ENCODE measurements at places on chromosomes 7 and 10.

DNA sequence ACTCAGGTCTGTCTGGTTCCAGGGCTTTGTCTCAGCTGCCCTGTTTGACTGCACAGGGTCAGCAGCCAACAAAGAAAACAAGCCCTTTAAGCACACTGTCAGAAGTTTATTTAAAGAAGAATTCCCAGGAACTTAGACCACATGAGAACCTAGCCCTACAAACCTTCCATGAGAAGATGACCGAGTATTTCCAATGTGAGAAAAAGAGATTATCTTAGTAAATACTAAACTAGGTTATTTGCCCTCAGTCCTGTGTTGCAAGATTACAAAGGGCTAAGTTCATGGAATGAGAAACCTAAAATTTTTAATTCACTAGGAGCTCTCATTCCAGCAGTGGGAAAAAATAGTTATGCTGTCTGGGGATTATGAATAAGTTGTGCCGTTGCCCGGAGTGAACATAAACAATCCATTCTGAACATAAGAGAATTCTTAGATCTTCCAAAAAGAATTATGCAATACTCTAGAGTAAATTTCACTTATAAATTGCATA lies 46.7 kb downstream of the NOC3L start:
- no peak for DNase-seq

DNA sequence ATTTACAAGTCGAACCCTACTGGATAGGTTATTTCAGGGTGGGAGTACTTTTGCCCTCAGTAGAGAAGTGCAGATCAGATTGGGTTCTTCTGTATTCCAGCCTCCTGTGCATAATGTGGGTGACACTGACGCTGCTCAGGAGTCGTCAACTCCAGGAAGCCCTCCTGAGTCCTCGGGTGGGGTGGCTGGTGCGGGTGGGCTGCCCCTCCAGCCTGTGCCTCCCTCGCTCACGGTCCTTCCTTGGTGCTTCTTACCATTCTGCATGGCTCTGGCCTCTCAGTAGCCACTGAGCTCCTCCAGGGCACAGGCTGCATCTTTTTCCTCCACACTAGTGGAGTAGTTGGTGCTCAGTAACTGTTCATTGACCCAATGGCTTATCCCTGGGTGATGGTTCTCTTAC lies 4.3 kb downstream of the CDH23 start:
- DNase-seq = no peak

GRCh38 chr7:142899661-142900060 lies 14.1 kb upstream of the TRPV6 start:
- DNase-seq = no peak

GRCh38 chr10:96337106-96337505 lies 21.7 kb downstream of the OPALIN start:
- no peak for DNase-seq

GRCh38 chr7:1954366-1955004 lies 278.3 kb downstream of the MAD1L1 start:
- no peak for DNase-seq

DNA sequence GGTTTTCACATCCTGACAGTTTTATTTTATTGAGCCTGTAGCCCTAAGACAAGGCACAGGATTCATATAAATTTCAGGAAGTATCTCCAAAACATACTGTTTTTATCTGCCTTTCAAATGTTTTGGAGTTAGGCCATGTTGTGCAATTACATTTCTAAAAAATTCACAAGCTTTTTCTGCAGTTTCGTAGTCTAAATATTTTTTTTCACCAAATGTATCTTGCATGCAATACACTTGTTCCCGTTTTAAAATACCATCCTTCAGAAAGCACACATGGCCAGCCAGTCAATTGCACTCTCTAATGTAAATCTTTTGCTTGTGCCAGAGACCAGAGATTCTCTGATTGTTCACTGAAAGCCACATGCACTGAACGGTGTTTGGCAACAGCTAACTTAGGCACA lies 161.5 kb upstream of the PRKCQ start:
- no peak for DNase-seq

DNA sequence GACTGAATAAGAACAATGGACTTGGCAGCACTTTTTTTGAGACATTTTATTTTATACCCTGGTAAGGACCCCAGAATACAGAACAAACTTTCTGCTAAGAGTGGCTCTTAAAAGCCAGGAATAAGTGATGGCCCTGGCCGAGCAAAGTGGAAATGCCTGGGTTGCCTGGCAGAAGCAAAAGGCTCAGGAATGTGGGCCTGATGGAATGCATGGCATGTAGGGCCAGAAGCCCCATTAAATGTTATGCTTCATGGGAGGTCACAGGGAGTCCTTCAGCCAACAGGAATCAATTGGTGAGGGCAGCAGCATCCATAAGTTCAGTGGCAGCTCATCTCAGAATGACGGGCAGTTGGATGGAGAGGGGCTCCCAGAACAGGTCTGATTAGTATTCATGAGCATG lies 301.5 kb upstream of the CACNA2D1 start:
- DNase-seq = no peak

- DNase-seq = no peak
Measured at GRCh38 chr10:130016095-130016494, 52.0 kb upstream of the EBF3 start.

- peak; percentile 71 for DNase-seq
Measured at GRCh38 chr10:62047228-62047892, 145.9 kb downstream of the ARID5B start.

GRCh38 chr7:96959135-96959534 lies 46.2 kb upstream of the DLX6 start:
- DNase-seq = no peak

- DNase-seq = no peak
Measured at GRCh38 chr7:35755711-35756110, 45.1 kb upstream of the SEPTIN7 start.

DNA sequence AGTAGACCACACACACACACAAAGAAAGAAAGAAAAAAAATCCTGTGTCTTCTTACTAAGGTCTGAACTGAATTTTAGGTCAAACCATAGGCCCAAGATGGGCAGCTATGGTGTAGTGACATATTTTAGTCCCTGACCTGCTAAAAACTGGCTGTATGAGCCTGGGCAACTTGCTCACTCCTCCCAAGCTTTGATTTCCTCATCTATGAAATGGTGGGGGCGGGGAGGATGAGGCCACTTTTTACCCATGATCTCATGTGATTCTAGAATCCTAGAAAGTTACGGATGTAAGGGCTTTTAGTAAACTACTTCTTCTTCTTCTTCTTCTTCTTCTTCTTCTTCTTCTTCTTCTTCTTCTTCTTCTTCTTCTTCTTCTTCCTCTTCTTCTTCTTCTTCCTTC lies 6.1 kb upstream of the CCL24 start:
- DNase-seq = no peak

DNA sequence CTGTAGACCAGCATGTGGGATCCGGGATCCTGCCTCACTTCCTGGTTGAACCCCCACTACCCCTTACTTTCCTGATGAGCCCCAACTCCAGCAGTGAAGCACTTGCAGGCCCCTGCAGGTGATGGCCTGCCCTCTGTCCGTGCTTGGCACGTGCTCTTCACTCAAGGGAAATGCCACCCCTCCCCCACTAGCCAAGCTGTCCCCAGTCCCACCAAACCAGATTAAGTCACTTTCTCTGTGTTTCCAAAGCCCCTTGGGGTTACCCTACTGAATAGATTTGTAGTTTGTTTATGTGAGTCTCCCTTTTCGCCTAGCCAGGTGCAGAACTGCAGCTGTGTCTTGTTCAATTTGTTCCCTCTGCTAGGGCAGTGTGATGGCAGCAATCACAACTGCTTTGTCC lies 121.7 kb downstream of the WDFY4 start:
- peak; percentile 54 for DNase-seq

GRCh38 chr7:108205311-108205710 lies 75.2 kb upstream of the LAMB4 start:
- no peak for DNase-seq

DNA sequence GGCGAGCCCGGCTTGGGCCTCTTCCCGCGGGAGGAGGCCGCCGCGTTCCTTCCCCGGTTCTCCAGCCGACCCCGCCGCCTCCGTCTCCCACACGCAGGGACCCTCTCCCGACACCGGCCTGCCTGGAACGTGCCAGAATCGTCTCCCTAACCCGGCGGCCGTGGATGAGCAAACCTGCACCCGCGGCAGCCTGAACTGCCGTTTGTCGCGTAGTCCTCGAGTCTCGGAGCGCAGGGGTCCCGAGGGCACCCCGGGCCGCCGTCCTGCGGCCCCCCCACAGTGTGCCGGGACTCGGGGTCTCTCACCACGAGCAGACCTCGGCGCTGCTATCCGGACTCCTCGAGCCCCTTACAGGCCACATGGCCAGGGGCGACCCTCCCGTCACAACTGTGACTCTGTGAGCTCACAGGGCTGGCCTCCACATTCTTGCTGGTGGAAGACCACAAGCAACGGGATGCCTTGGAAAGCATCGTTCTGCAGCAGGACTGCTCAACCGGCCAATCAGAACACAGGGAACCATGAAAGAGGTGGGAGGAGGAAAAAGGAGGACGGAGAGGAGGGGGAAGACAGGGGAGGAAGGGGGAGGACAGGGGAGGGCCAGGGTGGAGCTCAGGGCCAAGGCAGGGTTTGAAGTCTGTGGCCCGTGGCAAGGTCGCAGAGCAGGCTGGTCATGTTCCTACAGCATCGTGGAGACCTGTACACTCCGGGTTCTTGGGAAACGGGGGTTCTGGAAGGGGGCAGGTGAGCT lies 276.9 kb downstream of the DNAJB6 start:
- DNase-seq = no peak

Measured in activated CD4-positive, alpha-beta T cell treated with anti-CD3 and anti-CD28 coated beads, Interleukin-2, amount 10 ng/mL, durations not matched to agents 24 days and 14 days (primary cell).